ENCODE measurements at places on chromosomes 4 and X.

DNA sequence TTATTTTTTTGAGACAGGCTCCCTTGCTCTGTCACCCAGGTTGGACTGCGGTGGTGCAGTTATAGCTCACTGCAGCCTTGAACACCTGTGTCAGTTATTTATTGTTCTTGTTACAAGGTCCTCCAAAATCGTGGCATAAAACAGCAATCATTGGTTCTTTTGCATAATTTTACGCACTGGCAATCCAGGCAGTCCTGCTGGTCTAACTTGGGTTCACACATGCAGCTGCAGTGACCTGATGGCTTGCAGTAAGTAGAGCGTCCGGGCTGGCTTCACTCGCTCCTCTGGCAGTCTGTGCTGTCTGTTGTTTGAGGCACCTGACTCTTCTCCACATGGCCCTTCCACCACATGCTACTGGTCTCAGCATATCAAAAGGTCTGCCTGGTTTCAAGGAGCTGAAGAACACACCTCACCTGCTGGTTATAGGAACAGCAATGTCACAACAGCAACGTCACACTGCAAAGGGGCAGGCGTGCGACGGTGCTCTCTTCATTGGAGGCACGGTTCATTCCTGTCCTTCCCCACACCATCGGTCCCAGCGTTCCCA lies 894.6 kb downstream of the TRIML1 start:
- DNase-seq = no peak

- DNase-seq = no peak
Observed at GRCh38 chr4:140557831-140558435, 10.8 kb downstream of the UCP1 start.

- no peak for DNase-seq
Observed at GRCh38 chr4:184506527-184507121, 32.3 kb upstream of the IRF2 start.

- no peak for DNase-seq
Observed at GRCh38 chr4:95550115-95550987, 1.6 kb upstream of the UNC5C start.

GRCh38 chr4:185640811-185641675 lies 105.7 kb upstream of the PDLIM3 start:
- DNase-seq = no peak

DNA sequence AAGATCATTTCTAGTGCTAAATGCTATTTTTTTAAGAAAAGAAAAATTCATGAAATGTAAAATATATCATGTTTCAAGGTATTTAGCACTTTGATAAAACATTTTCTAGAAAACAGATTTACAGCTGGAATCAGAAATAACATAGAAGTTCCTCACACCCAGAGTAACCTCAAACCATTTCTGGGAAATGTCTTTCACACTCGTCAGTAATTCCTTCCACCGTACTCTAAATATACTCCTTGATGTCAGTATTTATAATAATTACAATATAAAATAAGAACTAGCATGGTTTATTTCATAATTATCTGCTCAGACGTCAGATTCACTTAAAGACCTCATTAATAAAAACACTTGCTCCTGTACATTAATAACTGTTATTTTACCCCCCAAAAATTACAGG lies 103.9 kb downstream of the ADGRA3 start:
- no peak for DNase-seq

DNA sequence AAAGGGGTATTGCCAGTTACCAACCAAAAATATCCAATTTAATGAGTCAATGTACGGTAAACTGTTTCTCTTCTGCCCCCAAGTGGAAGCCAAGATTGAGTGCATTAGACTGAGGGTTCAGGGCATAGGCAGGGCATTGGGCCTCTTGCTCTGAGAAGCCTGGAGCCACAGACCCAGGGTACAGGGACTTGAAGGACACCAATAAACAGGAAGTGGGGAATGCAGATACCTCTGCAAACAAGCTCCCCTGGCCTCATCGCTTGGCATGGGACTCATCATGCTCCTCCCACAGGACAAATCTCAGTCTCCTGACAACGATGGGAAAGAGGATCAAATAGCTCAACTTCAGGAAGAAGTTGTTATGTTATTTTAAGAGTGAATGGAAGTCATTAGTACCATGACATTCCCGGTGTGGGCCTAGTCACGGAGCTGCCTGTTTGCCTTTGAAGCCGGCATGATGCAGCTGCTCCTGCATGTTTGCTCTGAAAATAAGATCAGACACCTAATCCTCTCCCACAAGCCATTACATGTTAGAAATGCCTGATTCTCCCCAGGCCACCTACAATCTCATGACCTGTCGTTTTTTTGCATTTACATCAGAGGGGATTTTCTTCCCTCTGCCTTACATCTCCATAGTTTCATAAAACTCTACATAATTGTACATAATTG lies 224.2 kb downstream of the RCHY1 start:
- no peak for DNase-seq

GRCh38 chrX:50068285-50068563 lies 132.6 kb downstream of the AKAP4 start:
- DNase-seq = no peak

DNA sequence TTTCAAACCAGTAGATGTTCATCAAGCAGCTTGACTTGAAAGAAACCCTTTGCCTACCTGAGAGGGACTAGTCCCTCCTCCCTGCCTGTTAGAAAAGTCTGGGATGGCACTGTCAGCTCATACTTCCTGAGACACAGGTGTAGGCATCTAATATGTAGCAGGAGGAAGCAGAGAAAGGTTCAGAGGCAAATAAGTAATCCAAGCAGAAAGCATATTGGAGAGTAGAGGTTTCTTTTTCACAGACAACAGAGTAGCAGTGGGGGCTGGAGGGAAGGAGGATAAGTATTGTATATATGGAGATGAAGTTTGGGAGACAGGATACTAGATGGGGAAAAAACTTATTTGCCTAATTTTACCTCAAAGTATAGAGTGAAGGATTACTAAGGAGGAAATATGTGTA lies 81.5 kb downstream of the FNIP2 start:
- DNase-seq = no peak

DNA sequence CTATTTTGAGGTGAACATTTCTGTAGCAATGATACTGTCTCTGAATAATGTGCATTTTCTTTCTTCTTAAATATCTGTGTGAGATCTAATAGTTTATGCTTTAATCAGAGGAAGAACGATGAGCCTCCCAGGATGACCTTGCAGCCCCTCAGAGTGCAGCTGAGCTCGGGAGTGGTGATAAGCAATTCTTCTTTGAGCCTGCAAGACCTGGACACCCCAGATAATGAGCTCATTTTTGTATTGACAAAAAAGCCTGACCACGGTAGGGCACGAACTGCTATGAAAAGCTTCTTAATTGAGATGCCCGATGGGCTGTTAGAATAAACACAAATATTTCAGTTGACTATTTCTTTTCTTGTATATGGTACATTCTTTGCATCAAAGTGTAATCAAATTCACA lies 105.0 kb upstream of the ANXA3 start:
- no peak for DNase-seq

DNA sequence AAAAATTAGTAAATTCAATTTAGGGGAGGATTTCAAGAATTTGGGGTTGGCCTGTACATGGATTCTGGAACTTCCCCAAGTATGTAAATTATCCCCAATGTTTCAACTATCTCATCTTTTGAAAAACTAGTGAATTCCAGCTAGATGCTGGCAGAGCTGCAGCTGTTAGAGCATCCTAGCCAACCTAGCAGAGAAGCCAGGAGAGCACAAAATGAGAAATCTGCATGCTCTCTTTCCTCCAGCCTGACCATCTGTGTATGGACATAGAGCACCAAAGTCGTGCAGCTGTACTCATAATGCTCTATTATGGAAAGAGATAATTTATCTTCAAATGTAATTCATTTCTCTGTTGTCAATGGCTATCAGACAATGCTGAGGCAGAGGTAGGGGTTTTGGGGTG lies 1217.7 kb downstream of the PCDH19 start:
- no peak for DNase-seq

DNA sequence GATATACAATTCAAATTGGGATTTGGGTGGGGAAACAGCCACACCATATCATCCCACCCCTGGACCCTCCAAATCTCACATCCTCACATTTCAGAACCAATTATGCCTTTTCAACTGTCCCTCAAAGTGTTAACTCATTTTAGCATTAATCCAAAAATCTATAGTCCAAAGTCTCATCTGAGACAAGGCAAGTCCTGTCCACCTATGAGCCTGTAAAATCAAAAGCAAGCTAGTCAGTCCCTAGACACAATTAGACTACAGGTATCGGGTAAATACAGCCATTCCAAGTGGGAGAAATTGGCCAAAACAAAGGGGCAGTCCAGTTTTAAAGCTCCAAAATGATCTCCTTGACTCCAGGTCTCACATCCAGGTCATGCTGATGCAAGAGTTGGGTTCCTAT lies 128.0 kb downstream of the NBDY start:
- no peak for DNase-seq

- no peak for DNase-seq
Observed at GRCh38 chr4:18314731-18315130, 293.2 kb upstream of the LCORL start.

DNA sequence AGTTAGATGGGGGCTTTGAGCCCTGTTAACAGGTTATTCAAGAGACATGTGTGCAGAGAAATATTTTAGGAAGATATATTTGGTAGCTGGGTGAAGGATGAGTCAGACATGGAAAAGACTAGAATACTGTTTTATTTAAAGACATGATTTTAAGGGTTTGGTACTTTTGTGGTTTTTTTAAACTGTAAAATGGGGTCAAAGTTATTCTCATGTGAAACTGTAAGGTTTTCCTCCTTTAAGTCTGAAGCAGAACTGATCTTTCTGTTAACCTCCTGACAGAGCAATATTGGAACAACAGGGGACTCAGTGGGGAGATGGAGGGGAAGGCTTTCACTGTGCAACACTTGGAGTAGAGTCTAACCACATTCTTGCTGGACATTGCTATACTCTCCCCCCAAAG lies 112.4 kb upstream of the LSM6 start:
- DNase-seq = no peak

GRCh38 chr4:141909541-141909940 lies 273.2 kb downstream of the IL15 start:
- DNase-seq = no peak

GRCh38 chr4:98512918-98513317 lies 145.5 kb downstream of the TSPAN5 start:
- no peak for DNase-seq

DNA sequence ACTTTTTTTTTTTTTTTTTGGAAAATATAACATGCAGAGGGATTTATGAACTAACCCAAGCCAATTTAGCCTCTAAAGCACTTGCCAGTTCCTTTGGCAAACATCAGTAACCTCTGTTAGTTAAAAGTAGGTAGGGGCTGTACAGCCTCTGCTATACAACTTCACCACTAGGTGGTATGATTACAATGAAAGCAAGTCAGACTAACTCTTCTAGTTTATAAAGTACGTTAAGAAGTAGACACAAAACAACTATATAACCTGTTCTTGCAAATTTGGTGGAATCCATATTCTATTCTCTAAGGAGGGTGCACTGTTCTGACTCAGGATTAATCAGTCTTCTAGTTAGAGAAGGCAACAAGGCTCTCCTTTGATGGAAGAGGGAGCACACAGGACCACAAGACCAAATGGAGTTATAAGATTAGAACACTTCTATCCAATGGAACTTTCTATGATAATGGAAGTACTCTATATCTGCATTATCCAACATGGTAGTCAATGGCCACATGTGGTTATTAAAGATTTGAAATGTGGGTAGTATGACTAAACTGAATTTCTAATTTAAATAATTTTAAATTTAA lies 12.8 kb downstream of the AIMP1 start:
- DNase-seq = no peak

GRCh38 chr4:84852081-84852480 lies 114.4 kb downstream of the WDFY3 start:
- no peak for DNase-seq

GRCh38 chr4:137531986-137532868 lies at the start of gene PCDH18:
Gene PCDH18, minus strand, starts transcription at chr4:137532494. Its CDS starts 406 bp downstream, at chr4:137532088.
- DNase-seq = no peak

GRCh38 chr4:32778025-32778424 lies 2057.9 kb downstream of the PCDH7 start:
- DNase-seq = no peak
